Stimulated activated CD8-positive, alpha-beta memory T cell treated with anti-CD3 and anti-CD28 coated beads, Interleukin-15, amount 100 ng/mL, for 4 hours (primary cell): ENCODE measurements at places on chromosomes 12 and 14.

DNA sequence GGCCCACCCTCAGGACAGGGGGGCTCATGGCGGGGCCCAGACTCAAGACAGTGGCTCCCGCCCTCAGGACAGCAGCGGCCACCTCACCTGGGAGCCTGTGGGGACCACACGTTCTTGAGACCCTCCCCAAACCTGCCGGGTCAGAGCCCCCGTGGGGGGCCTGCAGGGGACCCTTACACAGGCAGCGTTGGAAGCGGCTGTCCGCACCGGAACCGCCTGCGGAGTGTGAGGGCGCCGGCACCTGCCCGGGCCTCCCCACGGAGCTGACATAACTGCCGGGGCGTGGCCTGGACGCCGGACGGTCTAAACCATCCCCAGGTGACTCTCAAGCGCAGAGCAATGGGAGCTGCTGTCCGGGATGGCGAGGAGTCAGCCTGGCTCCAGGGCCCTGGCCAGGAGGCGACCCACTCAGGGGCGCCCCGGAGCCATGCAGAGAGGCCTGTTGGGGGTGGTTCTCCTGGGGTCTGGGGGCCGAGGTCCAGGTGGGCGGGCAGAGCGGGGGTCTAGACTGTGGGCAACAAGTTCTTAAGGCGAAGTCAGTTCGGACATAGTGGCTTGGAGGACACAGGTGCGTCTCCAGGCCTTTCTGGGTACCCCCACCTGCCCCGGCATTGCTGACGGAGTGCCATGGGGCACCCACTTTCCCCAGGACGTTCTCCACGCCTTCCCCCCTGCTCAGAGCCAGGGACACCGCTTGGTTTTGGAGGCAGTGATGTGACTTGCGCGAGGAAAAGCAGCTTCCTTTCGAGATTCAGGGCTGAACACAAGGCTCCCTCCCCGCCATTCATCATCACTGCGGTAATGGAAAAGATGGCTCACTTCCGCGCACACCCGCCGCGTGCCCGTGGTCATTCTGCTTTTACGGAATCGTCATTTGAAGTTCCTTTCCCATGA is 23.2 kb downstream of the GALNT9 start:
- no peak for DNase-seq

- no peak for DNase-seq
Measured at GRCh38 chr14:31243860-31244259, 36.3 kb upstream of the HECTD1 start.

- DNase-seq = no peak
Measured at GRCh38 chr12:85575120-85576096, 260.8 kb downstream of the RASSF9 start.

DNA sequence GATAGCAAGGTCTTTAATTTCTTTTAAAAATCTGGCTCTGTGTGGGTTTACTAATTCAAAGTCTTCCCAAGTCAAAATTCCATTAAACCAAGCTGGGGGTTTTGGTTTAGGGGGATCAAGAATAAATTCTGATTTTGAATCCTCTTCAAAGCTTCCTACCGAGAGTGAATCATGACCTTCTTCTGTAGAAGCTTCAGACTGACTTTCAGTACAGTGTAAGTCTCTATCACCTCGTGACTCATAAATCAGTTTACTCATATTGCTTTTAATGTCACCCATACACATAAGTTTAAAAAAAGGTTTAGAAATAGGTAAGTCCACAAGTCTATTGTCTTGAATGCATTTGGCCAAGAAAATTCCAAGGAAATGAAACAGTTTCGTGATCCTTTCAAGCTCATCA is 80.6 kb upstream of the STRN3 start:
- DNase-seq = no peak

- no peak for DNase-seq
Measured at GRCh38 chr12:103994235-103994634, 28.6 kb downstream of the TDG start.

DNA sequence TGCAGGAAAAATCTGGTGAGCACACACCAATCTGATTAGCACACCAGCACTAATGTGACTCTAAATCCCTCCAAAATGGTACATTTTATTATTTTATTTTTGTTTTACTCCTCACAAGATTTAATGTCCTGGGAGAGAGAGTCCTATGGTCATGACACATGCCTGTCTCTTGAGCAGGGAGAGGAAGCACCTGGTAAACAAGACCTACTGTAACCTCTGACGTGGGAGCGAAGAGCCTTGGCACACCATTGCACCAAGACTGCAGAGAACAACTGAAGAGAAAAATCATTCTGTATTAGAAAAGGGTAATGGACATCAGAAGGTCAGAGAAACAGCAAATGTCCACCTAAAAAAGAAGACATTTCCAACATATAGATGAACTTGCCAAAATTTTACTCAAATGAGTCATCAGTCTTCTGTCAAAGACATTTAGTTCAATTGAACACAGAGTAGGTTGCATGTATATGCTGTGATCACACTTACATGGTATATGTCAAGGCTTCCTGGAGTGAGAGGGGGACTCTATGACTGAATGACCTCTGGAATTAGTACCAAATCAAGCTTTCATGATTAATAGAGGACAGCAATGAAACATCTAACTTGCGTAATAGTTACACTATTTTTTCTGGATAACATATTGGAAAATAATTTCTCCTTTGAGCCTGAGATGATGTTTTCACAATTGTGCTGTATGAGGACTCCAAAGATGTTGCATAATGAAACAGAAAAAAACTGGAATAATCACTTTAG is 186.9 kb upstream of the FLRT2 start:
- no peak for DNase-seq

GRCh38 chr12:132099739-132100138 is 44.4 kb downstream of the DDX51 start:
- DNase-seq = no peak

GRCh38 chr14:92733007-92733406 is 15.4 kb downstream of the LGMN start:
- DNase-seq = no peak

DNA sequence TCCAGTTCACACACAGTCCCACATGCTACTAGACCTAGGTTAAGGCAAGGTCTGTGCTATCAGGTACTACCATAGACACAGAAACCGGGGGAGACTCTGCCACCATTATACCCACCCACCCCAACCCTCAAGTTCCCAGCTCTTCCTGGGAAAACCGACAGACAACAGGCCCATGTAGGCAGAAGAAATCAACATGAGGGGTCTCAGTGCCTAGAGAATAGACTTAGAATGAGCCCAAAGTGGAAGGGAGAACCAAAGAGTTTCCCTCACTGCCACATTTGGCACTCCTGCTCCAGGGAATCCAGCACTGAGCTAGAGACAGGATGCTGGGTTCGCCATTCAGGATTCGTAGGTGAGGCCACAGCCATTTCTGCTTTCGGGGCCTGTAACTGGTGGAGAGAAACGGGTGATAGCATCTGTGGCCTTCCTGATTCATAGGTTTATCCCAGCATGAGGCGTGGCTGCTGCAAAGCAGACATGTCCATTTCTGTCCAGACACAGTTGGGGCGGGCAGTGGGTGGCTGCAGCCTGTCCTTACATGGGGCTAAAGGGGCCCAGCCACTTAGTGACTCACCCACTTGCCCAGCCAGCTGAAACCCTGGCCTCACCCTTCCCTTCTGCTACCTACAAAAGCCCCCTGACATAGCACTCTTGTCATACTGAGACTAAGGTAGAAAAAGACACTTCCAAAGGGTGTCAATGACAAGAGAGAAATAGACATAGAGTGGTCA is 69.4 kb downstream of the IRF2BPL start:
- no peak for DNase-seq

GRCh38 chr14:73776194-73776537 is 62.0 kb upstream of the PNMA1 start:
- DNase-seq = no peak

- no peak for DNase-seq
Measured at GRCh38 chr12:15720295-15720694, 68.9 kb downstream of the EPS8 start.

- no peak for DNase-seq
Measured at GRCh38 chr12:129659961-129660622, 243.7 kb downstream of the TMEM132D start.

- peak; percentile 27 for DNase-seq
Measured at GRCh38 chr12:69570545-69571399, 14.5 kb upstream of the CCT2 start.

DNA sequence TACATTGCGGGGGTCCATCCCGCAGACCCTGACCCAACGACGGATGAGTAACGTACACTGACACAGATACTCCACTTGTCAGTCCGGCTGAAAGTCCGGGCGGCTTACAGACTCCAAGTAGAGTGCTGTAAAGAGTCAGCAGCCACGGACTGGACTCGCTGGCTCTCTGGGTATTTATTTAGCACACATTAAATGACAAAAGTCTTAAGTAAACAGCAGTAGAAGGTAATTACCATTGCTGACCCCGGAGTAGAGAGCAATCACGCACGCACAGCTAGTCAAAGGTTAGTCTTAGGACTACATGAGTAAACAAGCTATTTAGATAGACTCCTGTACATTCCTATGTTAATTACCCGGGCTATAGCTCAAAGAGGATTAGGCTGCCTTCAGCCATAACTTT is 780.9 kb downstream of the RPS29 start:
- no peak for DNase-seq

DNA sequence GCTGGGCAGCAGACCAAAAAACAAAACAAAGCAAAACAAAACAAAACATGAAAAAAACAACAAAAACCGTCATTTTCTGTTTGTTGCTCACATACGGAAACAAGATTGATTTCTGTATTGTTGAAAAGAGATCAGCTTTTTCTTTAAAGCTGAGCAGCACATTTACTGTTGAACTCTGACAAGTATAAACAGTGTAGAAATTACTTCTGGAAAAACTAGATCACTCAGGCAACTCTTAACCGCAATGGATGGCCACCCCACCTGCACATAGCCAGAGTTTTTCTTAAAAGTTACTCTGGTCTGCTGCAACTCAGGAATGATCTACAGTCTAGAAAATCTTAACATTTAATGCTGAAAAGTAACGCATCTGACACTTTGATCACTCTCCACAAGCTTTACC is 80.9 kb downstream of the PPM1H start:
- DNase-seq = no peak

- DNase-seq = no peak
Measured at GRCh38 chr12:19299765-19300164, 139.5 kb upstream of the AEBP2 start.

- DNase-seq = no peak
Measured at GRCh38 chr12:57715786-57716185, 21.9 kb downstream of the OS9 start.

DNA sequence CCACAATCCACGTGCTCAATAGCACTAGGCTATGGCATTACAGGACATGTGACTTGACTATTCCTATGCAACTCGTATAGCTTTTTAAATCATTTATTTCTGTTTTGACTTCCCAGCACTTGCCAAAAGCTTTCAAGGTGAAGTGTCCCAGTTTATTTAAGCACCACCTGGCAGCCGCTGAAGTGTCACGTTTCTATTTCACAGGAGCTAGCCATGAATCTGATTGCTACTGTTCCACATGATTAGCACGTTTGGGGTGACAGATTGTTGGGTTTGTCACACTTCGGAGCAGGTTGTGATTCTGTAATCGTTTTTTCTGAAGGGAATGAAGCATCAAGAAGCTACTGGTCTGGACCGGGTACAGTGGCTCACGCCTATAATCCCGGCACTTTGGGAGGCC is 39.9 kb upstream of the BICDL1 start:
- DNase-seq = no peak

GRCh38 chr12:117524806-117525205 is 163.4 kb upstream of the NOS1 start:
- no peak for DNase-seq

DNA sequence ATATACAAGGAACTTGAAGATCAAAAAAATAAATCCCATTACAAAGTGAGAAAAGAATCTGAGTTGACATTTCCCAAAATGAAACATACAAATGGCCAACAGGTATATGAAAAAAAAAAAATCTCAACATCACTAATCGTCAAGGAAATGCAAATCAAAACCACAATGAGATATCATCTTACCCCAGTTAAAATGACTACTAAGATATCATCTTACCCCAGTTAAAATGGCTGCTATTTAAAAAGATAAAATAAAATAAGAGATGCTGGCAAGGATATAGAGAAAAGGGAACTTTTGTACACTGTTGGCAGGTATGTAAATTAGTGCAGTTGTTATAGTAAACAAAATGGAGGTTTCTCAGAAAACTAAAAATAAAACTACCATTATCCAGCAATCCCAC is 44.4 kb downstream of the PLEKHG7 start:
- no peak for DNase-seq

GRCh38 chr12:41442896-41443295 is 254.8 kb downstream of the PDZRN4 start:
- no peak for DNase-seq

- no peak for DNase-seq
Measured at GRCh38 chr12:118842866-118843265, 138.5 kb upstream of the SRRM4 start.

DNA sequence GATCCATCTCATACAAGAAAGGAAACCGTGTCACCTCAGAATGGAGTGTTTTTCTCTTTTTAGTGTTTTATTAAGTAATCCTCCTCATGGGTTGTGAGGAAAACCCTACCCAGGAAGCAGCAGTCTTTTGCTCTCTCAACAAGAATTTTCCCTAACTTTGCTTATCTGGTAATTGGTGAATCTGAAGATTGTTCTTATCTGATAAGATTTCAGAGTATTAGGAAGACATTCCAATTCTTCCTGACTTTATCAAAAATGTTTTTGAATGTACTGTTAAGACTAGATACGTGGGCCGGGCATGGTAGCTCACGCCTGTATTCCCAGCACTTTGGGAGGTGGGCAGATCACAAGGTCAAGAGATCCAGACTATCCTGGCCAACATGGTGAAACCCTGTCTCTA is 86.0 kb downstream of the PHLDA1 start:
- DNase-seq = no peak

- DNase-seq = no peak
Measured at GRCh38 chr14:101559624-101560533, 1.4 kb upstream of the DIO3 start.

GRCh38 chr12:47725893-47726292 is 603 bp upstream of the ENDOU start:
- no peak for DNase-seq

- DNase-seq = no peak
Measured at GRCh38 chr12:125683748-125684381, 618.6 kb downstream of the AACS start.

- no peak for DNase-seq
Measured at GRCh38 chr14:88195676-88196075, 127.4 kb downstream of the KCNK10 start.
